Subcutaneous adipose tissue (tissue), 4 donors: ENCODE measurements at places on chromosomes 2 and 18. TPM values are rescaled to one million over a fixed set of nuclear protein-coding genes. Genes with fewer than 3 reads are reported as not detected.

Gene RALBP1
- total RNA-seq, result 73.1 TPM

Gene CD28
- 7.3 TPM for total RNA-seq

Gene ALPG
- total RNA-seq, result not detected

Gene CRYGC
- not detected for total RNA-seq

Gene C1QL2
- total RNA-seq, result not detected

Gene EMX1
- not detected for total RNA-seq

Gene EFR3B
- total RNA-seq, result 0.66 TPM

Gene RFTN2
- total RNA-seq, result 23.6 TPM

Gene FAP
- 31.5 TPM for total RNA-seq

Gene MARCHF4
- total RNA-seq, result not detected

Gene AOX1
- total RNA-seq, result 320 TPM

Gene CIAO1
- total RNA-seq, result 118 TPM

Gene NAB1
- total RNA-seq, result 58.2 TPM

Gene CD207
- total RNA-seq, result not detected

Gene ACOXL
- total RNA-seq, result not detected

Gene ESPNL
- not detected for total RNA-seq

Gene TMEM17
- 1.4 TPM for total RNA-seq

Gene KCNE4
- total RNA-seq, result 7.2 TPM

Gene REG1B
- total RNA-seq, result not detected

Gene ASB18
- not detected for total RNA-seq

Gene XDH
- not detected for total RNA-seq

Gene AQP12B
- not detected for total RNA-seq

Gene PTGR3
- 20.1 TPM for total RNA-seq

Gene ERCC3
- 34.6 TPM for total RNA-seq

Gene RTTN
- total RNA-seq, result 17.6 TPM

Gene GRHL1
- total RNA-seq, result 0.88 TPM

Gene RESP18
- total RNA-seq, result not detected

Gene TRIM43B
- not detected for total RNA-seq

Gene VAMP8
- total RNA-seq, result 140 TPM

Gene GAD1
- 2.4 TPM for total RNA-seq

Gene IL1A
- total RNA-seq, result not detected

Gene GREB1
- total RNA-seq, result 3.8 TPM

Gene TMEM247
- not detected for total RNA-seq

Gene CFC1
- not detected for total RNA-seq

Gene NPC1
- 48.0 TPM for total RNA-seq

Gene HNMT
- total RNA-seq, result 279 TPM

Gene PLGLB1
- total RNA-seq, result 2.9 TPM

Gene ACADL
- total RNA-seq, result 21.3 TPM

Gene SP9
- total RNA-seq, result not detected

Gene SDC1
- 3.6 TPM for total RNA-seq

Gene CABYR
- total RNA-seq, result not detected

Gene HTR2B
- total RNA-seq, result 0.94 TPM
